ENCODE measurements at places on chromosomes 2 and 18.

GRCh38 chr2:74444498-74445318 lies 3.0 kb upstream of the RTKN start:
- DNase-seq: no peak

DNA sequence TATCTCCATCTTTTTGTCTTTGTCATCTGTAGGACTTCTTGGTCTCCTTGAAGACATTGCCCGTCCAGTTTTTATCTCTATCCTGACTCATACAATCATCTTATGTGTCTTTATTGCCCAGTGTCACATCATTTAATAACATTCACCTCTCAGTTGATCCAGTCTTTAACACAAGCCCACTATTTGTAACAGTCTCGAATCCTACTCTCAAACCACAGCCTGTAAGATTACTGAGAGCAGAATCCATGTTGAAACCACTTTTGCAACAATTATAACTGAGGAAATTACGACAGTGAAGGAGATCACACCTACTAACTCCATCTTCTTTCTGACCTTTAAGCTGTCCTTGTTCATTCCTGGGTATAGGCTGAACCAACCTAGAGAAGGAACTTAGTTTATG lies 1206.0 kb upstream of the ZEB2 start:
- no peak for DNase-seq

DNA sequence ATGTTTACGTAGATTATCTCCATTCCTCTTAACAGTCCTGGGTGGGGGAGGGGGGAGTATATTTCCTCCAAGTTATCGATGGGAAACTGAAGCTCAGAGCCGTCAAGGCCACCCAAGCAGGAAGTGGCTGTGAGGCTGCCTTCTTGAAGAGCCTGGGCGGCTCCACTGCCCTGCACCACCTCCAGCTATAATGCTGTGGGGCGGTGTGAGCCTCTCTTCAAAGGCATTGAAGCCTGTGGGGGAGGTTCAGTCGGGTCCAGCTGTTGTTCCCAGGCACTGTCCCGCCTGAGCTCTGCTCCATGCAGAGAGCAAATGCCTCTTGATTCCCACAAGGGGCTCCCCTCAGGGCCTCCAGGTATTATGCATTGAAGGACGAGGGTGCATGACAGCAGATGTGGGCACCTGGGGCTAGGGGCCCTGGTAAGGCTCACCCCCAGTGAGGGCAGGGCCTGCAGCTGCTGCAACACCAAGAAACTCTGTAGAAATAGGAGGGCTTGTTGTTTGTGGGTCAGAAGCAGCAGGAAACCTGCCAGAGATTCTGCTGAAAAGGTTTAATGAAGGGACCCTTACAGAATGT lies 29.5 kb upstream of the LAPTM4A start:
- no peak for DNase-seq

DNA sequence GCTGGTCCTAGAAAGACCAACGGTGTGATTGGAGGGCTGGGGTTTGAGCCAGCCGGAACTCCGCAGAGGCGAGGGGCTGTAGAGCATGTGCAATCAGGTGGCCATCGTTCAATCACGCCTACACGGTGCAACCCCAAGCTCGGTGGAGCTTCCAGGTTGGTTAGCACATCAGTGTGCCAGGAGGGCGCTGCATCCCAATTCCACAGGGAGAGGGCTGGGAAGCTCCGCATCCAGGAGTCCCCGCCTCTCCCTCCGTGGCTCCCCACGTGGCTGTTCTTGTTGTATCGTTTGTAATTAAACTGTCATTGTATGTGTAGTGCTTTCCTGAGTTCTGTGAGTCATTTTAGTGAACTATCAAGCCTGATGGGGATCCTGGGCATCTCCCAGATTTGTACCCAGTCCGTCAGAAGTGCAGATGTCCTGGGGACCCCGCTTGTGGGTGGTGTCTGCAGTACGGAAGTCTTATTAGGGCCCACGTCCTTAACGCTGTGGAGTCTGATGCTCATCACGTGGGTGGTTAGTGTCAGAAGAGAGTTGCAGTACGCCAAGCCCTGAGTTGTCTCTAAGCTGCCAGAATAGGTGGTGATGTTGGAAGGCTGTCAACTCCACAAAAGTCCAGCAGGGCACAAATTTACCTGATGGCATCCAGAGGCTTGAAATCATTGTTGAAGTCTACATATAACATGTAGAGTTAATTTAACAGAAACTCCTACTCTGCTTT lies 20.6 kb upstream of the AMMECR1L start:
- no peak for DNase-seq

- DNase-seq: no peak
Measured at GRCh38 chr18:73645160-73645715, 502.4 kb downstream of the FBXO15 start.

DNA sequence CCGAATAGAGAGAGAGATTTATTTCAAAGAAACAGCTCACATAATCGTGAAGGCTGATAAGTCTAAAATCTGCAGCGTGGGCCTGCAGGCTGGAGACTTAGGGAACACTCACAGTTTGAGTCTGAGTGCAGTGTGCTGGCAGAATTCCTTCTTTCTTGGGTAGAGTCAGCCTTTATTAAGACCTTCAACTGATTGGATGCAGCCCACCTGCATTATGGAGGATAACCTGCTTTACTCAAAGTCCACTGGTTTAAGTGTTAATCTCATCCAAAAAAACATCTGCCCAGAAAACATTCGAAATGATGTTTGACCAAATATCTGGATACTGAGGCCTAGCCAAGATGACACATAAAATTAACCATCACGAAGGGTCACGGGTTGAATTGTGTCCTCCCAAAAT lies 16.3 kb downstream of the PROC start:
- no peak for DNase-seq

DNA sequence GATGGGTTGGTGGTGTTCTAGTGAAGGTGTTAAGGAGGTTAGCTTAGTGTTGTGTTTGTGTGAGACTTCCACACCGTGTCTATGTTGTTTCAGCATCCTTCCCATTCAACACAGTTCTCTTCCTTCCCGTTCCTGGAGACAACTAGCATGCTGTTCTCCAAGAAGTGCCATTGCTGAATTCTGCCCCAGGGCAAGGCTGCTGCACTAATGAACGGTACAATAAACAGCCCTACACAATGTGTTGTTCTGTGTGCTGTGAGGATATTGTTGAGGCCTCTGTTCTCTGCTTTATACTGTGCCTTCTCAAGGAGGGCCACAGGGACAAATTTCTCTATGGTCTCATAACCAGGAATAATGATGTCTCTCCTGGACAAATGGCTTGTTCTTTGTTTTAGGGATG lies 39.8 kb upstream of the ZEB2 start:
- DNase-seq: no peak

DNA sequence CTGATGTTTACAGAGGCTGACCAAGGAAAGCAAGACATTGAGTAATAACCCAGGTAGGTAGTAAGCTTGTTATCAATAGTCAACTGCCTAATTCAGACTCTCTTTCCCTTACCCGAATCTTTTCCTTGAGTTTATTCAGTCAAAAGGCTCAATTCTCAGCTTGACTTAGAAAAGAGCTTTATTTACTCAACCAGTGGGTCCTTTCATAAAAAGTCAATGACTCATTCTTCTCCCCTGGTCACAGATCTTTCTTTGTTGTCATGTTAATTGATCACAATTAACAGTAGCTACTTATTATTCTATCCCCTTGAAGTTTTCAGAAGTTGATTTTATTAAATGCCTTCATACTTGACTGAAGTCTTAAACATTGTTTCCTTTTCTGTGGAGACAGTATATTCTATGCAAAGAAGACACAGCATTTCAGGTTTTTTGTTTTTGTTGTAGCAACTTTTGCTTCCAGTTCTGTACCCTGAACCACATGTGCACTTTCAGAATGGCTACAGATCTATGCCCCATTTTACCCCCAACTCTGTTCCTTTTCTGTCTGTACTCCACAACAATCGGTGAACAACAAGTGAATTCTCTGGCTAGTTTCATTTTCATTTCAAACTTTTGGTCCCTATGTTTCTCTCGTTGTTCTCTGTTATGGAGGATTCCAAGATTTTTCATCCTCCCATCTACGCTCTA lies 428.3 kb downstream of the NCKAP5 start:
- no peak for DNase-seq

- no peak for DNase-seq
Measured at GRCh38 chr2:2422621-2423020, 91.5 kb upstream of the MYT1L start.

Measured in activated gamma-delta T cell (primary cell).